ENCODE measurements at places on chromosomes 7 and 10.

GRCh38 chr7:116280803-116281202 lies 70.5 kb downstream of the TES start:
- DNase-seq, result no peak

GRCh38 chr10:121576139-121576538 lies 22.1 kb downstream of the FGFR2 start:
- no peak for DNase-seq

DNA sequence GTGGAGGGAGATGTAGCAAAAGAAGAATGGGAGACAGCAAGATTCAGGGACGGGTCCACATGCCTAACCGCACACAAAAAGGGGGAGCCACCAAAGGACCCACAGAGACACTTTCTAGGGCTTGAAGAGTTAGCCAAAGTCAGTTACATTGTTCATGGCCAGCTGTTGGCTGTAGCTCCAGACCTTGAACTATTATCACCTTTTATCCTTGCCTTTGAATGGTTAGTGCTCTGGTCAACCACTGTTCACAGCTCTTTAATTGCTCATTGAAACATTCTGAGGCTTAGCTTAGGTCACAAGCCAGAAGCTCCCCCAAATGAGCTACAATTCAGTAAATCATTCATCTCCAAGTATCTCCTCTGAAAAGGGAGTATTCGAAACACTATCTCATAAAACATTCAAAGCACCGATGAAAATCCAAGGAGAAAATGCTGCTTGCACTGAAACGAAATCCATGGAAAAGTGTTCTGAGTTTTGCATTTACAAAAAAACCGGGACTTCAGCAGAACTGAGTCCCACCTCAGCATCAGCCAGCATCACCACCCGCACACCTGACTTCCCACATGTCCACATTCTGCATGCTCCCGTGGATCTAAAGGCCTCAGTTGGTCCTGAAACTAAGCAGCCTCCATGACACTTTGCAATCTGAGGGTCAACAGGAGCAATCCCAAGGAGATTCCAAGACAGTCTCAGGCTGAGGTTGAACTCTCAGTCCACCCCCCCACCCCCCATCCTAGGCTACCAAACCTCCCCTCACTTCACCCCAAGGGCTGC lies 4.0 kb downstream of the SORBS1 start:
- DNase-seq, result no peak

- no peak for DNase-seq
These were observed 241.3 kb upstream of the ADARB2 start for GRCh38 chr10:1978584-1978983.

- DNase-seq, result peak; percentile 44
These were observed 112.7 kb downstream of the REEP3 start for GRCh38 chr10:63633677-63634487.

DNA sequence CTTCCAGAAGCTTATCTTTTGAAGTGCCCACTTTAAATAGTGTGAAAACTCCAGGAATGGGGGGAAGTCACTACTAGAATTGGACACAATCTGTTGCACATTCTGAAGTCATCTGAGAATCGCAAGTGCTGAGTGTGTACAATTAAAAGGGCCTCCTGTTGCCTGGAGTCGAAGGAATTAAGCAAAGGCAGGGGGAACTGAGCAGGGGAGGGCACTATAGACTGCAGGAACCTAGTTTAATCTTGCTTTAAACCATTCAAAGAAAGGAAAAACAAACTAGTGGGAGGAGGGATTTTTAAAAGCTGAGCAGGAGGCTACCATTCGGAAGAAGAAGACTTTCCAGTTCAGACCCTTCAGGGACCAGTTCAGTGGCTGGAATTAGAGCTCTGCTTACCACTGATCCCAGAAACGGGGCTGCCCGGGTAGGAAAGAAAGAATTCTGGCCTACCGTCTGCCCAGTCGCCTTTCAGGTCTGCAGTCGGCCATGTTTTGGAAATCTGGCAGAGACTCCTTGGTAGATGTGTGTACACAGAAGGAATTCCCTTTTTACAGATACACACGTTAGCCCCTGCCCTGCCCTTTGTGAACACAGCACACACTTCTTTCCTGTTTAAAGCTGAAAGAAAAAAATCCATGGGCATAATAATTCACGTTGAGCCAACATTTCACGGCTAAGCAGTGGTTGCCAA lies 610.6 kb upstream of the FOXK1 start:
- no peak for DNase-seq

DNA sequence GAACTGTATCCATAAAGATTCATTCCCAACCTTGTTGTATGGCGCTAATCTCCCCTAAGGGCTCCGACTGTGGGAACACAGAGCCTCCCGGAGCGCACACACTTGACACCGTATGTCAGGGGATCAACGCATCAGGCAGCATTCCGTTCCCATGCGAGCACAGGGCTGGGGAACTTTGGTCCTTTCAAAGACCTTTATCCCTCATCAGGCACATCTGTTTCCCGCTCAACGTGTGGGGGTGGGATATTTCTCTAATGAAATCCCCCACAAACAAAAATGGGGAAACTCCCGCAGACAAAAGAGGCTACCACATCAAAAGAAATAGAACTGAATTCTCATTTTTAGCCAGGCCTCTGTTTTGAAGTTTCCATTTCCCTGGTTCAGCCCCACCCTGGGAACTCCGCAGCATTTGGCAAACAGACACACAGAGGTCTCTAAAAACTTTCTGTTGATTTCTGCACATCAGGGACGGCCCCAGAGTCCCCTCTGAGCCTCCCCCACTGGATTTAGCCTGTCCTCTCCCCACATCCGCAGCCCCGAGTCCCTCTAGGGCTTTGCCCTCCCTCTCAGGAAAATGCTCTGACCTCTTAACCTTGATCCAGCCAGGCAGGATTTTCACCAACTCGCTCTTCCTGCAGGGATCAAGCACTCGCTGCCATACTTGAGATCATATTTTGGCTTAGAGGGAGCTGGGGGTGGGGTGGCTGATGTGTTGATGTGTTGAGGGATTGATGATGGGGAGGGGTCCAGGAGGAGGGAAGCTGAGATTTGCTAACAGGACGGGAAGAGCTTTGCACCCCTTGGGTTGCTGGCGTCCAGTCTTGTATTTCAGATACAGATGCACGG lies 6.6 kb downstream of the CPA5 start:
- no peak for DNase-seq

DNA sequence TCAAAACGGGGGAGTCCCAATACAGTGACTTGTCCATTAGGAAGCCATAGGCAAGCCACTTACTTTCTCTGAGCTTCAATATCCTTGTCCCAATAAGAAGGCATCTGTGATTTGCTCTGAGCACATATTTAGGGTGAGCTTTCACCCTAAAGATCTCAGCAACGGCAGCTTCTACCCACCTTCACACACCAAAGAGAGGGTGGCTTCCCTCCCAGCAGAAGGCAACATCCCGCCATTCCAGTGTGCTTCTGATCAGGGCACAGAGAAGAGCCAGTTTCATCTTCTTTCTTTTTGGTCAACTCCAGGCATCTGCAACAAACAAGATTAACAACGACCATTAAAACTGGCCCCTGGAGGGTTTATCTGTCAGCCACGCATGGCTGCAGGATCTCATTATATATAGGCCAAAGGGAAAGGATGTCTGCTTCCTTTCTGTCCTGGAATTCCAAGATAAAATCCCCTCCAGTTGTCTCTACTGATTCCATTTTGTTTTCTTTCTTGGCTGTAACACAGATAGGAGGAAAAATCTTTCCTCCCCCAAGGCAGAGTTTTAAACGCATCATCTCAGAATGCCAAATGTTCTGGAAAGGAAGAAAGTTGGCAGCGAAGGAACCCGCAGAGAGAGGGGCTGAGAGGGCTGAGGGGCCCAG lies 491 bp upstream of the SH2D4B start:
- DNase-seq, result no peak

- DNase-seq, result no peak
These were observed 99.1 kb downstream of the GRID1 start for GRCh38 chr10:86267286-86268195.

DNA sequence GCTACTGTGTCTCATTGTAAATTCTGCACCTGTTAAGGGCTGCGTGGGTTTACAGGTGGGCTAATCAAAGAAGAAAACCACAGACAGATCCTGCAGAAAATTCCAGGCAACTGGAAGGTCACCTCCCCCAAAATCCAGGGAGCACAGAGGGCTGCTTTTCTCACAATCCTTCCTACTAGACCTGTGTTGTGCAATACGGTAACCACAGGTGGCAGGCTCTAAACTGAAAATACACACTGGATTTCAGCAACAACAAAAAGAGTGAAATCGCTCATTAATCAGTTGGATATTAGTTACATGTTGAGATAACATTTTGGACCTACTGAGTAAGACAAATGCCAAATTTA lies 83.2 kb downstream of the SLC16A9 start:
- no peak for DNase-seq

DNA sequence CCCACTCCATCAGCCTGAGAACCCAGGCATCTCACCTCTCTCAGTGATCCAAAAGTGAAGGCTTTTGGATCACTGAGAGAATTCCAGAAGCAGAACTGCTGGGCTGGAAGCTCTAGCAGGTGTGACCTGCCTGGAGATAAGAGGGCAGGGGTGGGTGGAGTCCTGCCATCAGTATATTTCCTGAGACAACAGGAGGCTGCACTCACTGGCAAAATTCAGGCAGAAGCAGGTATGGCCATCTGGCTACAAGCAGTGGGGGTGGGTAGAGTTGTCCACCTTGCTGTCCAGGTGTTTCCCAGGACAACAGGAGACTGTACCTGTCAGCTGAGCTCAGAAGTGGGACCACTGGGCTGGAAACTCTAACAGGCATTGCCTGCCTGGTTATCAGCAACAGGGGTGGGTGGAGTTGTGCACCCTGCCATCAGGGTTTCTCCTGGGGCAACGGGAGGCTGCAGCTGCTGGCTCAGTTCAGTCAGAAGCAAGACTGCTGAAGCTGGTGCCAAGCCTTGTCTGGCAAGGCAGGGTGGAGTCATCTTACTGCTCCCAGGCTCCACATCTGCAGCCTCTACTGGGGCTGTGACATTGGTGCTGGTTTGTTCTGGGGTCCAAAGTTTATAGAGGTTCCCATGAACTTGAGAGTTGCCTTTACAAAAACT lies 47.2 kb upstream of the SFTPD start:
- DNase-seq, result no peak

GRCh38 chr7:75856536-75856935 lies 22.3 kb upstream of the RHBDD2 start:
- no peak for DNase-seq

GRCh38 chr7:121574109-121574508 lies 178.0 kb upstream of the FAM3C start:
- no peak for DNase-seq

DNA sequence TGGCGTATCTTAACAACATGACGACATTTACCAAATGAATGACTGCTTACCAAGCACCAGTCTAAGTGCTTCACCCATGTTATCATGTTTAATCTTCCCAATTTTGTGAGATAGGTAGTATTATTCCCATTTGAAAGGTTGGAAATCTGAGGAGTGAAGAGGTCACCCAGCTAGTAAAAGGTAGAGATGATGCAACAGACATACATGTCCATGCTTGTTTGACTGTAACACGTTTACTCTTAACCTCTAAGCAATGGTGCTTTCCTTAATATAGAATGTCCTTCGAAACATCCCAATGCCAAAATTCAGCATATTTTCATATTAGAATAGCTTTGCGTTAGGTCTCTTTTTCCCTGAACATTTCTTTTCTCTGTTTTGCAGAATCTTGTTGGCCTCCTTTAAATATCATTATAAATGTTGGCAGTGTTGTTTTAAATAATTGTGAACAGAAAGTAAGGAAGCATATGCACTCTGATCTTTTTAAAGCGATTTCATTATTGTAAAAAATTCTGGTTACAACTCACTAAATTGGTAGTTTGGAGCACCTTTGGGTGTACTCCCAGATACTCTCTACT lies 722.8 kb downstream of the AUTS2 start:
- no peak for DNase-seq

DNA sequence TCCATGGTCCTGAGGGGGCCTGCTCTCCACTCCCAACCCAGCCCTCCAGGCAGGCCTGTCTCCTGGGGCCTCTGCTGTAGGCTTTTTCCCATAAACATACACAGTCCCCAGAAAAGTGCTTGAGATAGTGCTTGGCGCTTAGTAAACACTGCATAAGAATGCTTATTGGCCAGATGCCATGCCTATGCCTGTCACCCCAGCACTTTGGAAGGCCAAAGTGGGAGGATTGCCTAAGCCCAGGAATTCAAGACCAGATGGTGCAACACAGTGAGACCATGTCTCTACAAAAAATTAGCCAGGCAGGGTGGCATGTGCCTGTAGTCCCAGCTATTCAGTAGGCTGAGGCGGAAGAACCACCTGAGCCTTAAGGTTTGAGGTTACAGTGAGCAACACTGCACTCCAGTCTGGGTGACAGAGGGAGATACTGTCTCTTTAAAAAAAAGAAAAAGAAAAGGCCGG lies 24.6 kb upstream of the ASL start:
- no peak for DNase-seq

DNA sequence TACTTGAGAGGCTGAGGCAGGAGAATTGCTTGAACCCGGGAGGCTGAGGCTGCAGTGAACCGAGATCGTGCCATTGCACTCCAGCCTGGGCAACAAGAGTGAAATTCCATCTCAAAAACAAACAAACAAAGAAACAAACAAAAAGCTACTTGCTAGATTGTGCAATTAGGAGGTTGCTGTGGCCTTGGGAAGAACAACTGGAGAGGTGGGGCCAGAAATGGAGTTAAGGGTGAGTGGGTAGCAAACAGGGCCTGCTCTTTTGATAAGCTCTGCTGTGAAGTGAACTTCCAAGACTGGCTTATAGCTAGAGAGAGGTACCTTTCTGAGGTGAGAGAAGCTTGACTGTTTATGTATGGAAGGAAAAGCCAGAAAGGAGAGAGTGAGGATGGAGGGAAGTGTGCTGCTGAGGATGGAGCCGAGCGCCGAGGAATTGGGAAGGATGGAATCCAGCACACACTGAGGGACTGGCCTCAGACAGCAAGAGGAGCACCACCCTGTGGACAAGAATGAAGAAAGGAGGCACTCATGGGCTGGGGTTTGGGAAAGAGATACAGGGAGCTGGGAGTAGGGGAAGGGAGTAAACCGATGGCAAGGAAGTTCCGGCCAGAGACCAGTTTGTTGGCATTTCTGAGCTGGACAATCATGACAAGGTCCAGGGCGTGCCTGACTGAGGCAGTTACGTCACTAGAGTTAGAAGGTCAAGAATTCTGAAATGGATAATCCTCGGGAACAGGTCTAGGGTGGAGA lies 7.0 kb upstream of the RPEL1 start:
- DNase-seq, result peak; percentile 36

GRCh38 chr10:126234630-126235029 lies 153.6 kb downstream of the ADAM12 start:
- no peak for DNase-seq

DNA sequence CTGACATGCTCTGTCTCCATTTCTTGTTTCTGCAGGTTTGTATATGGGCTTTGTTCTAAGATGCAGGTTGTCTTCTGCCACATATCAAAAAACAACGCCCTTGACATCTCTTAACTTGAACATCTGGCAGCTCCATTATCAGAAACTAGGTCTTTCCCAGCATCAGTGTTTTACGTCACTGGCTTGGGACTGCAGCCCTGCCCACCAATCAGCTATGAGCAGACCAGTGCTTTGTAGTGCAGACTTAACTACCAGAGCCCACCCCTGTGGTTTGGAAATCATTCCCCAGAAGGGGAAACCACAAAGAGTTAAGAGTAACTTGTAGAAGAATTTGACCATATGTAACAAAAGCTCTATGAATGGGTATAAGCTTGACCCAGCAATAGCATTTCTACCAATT lies 132.4 kb downstream of the SEPTIN14 start:
- no peak for DNase-seq

All from HEK293T (cell line).